NCI-H345 (cell line): ENCODE measurements at places on chromosomes 6 and 20.

- no peak for DNase-seq
These were observed 6.1 kb upstream of the LEMD2 start for GRCh38 chr6:33794910-33795623.

DNA sequence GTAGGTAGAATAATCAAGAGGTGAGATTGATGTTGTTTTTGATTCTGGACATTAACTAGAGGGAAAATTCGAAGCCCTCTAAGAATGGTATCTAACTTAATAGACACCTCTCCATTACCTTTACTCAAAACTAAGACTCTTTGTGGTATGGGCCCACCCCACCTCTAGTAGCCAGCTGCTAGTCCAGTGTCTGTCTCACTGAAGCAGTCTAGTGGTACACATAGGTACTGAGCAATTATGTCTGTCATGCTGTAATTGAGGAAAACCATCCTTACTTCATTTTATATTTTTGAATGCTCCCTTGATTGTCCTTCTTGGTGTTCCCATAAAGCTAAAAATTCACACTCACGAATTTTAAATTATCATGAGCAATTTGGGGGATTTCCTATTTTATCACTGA, 290.7 kb downstream of the ARHGAP18 start:
- DNase-seq, result no peak

DNA sequence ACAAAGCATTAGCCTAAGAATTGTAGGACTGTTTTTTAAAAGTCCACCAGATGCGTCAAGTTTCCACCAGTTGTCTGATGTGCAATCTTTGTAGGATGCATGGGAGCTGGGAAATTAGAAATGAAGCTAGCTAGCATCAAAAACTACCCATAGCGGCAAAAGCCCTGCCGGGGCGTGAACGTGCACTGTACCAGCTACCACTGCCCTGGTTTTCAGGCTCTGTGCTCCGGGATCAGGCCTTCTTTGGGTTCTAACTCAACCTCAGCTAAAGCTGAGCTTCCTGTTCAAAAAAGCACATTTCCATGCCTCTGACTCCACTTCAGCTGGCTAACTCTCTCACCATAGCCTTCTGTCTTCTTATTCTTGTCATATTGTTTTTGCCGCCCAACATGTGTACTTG, 26.9 kb upstream of the FUCA2 start:
- no peak for DNase-seq

GRCh38 chr20:558117-558516, 14.5 kb upstream of the CSNK2A1 start:
- DNase-seq, result no peak

GRCh38 chr20:22690000-22690399, 105.6 kb upstream of the FOXA2 start:
- DNase-seq, result no peak

DNA sequence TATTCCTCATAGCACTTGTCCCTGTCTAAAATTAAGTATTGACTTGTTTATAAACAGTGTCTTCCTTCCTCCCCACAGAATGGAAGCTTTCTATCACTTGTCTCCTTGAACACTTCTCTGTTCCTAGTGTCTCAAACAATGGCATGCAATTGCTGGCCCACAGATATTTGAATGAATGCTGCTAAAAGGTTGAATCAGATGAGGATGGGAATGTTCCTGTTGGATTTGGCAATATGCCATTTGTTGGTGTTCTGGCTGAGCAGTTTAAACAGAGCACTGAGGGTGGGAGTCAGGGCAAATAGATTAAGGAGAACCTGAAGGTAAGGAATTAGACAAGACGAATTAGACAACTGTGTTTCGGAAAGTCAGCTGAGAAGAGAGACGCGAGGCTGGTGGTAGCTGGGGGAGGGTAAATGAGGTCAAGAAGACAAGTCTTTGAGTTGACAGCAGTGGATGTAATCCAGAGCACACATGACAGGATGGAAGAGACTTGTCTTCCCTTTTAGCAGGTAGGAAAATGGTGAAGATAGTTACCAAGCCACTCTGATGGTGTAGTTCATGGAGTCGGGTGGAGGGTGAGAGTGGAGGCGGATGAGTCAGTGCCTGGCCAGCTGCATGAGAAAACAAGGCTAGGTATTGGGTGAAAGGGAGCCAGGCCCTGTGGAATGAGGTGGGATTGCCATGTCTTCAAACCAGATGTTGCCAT, 58.3 kb upstream of the GNRH2 start:
- peak; percentile 19 for DNase-seq

- DNase-seq, result no peak
These were observed 6.8 kb upstream of the MRPS10 start for GRCh38 chr6:42224222-42225028.

- DNase-seq, result no peak
These were observed 5.0 kb upstream of the HSPA12B start for GRCh38 chr20:3727401-3728021.

- no peak for DNase-seq
These were observed 348.0 kb downstream of the HDGFL1 start for GRCh38 chr6:22917344-22917743.

- DNase-seq, result no peak
These were observed 625.9 kb upstream of the FLRT3 start for GRCh38 chr20:14963262-14963663.

DNA sequence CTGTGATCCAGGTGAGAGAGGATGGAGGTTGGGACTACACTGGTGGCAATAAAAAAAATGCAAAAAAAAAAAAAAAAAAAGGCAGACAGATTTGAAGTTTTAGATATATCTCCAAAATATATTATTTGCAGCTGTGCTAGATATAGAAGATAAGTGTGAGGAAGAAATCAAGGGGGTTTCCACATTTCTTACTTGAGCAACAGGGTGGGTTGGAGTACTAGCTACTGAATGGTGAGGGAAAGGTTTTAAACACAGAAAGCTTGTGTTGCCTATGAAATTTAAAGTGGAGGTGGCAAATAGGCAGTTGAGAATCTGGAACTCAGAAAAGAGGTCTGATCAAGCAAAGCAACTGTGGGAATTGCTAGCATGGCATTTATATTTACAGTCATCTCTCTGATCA, 59.9 kb upstream of the GNRH2 start:
- DNase-seq, result no peak

GRCh38 chr6:6659600-6660327, 71.2 kb downstream of the LY86 start:
- DNase-seq, result no peak

DNA sequence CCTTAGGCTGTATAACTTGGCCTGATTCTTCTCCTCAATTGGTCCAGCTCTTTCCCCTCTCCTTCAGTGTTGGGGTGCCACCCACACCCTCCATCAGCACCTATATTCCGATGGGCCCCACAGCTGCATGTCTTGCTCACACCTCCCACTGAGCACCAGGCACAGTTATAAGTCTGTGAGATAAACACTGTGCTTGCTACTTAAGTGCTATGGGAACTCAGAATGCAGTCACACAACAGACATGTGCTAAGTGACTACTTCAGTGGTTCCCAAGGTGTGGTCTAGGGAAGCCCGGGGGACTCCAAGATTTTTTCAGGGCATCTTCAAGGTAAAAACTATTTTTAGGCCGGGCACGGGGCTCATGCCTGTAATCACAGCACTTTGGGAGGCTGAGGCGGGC, 7.3 kb downstream of the ZC3H12D start:
- no peak for DNase-seq

GRCh38 chr6:93416571-93417420, 2.6 kb downstream of the EPHA7 start:
- peak; percentile 90 for DNase-seq

DNA sequence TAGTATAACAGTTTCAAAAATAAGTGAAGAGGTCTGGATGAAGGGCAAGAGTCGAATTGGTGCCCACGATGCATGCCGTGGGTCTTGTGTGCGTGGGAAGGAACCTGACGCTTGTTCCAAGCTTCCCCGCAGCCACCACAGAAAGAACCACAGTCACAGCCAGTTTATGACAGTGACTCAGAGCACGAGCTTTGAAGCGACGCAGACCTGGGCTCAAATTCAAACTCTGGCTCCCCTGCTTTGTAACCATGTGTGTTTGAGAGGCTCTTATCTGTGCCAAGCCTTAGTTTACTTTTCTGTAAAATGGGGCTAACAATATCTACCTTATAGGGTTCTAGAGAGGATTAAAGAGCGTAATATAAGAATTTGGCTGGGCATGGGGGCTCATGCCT, 65.5 kb downstream of the SYNJ2 start:
- DNase-seq, result no peak

- DNase-seq, result no peak
These were observed 64.6 kb upstream of the TXNDC5 start for GRCh38 chr6:7974938-7975763.

- peak; percentile 56 for DNase-seq
These were observed 117.7 kb downstream of the IBTK start for GRCh38 chr6:82129797-82130196.

DNA sequence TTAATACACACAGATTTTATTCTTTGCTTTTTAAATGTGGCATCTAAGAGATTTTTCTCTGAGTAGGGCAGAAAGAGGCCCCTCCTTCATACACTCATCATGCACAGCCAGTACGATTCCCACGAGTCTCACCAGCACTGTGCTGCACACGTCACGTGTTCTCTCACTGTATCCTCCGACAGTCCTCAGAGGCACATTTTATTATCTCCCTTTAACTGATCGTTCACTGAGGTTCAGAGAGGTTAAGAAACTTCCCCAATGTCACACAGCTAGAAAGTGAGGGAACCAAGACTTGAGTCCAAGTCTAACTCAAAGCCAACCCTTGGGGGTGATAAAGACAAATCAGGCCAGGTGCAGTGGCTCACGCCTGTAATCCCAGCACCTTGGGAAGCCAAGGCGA, 142.5 kb downstream of the PREX1 start:
- no peak for DNase-seq

- no peak for DNase-seq
These were observed 44.0 kb downstream of the SIRPA start for GRCh38 chr20:1939270-1939595.

DNA sequence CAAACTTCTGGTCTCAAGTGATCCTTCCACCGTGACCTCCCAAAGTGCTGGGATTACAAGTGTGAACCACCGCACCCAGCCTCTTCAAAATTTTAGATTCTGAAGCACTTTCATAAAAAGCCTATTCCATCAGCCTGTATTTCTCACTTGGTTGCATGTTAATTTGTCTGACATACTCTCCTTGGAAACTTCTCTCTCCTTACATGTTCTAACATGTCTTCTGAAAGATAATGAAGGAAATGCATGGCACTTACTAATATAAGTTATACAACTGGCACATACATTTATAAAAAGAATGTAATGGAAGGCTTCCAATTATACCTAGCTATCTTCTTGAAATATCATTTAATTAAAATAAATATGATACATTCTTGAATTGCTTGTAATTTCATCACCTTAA, 597.5 kb downstream of the TBC1D32 start:
- DNase-seq, result no peak

- peak; percentile 79 for DNase-seq
These were observed 147.4 kb upstream of the MLN start for GRCh38 chr6:33950891-33951889.

GRCh38 chr6:19465256-19465655, 371.9 kb upstream of the ID4 start:
- peak; percentile 84 for DNase-seq

DNA sequence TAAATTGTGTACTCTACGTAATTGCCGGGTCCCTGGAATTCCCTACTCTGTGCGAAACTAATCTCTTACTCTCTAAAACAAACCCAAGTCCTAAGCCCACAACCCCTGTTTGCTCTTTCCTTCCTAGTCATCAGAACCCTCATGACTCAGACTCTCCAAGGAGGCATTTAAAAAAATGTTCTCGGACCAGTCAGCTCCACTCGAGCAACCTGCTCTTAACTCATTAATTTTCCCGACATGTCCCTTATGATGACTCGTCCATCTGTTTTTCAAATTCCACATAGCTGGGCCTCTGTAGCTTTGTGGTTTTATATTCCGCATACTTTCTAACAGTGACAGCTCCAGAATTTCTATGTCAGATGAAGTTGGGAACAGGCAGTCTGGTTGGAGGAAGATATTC, 2.6 kb upstream of the MUC22 start:
- DNase-seq, result no peak

GRCh38 chr6:168920289-168920688, 333.4 kb downstream of the THBS2 start:
- DNase-seq, result no peak
